IgD-negative memory B cell (primary cell): ENCODE measurements at places on chromosomes 5 and 9. TPM values are rescaled to one million over a fixed set of nuclear protein-coding genes. Genes with fewer than 3 reads are reported as not detected.

Gene NR6A1
- polyA plus RNA-seq, result 0.03 TPM

Gene ANKRD18B
- polyA plus RNA-seq, result not detected

Gene TOR4A
- polyA plus RNA-seq, result 8.9 TPM

Gene EGR1
- polyA plus RNA-seq, result 32.3 TPM

Gene CCL27
- not detected for polyA plus RNA-seq

Gene GRIA1
- not detected for polyA plus RNA-seq

Gene RMRP
- 30.5 TPM for polyA plus RNA-seq

Gene PCDHB15
- polyA plus RNA-seq, result not detected

Gene CRHBP
- polyA plus RNA-seq, result not detected

Gene ZNF879
- 2.7 TPM for polyA plus RNA-seq

Gene GFI1B
- 0.74 TPM for polyA plus RNA-seq

Gene SV2C
- not detected for polyA plus RNA-seq

Gene TAS2R1
- not detected for polyA plus RNA-seq

Gene CERT1
- polyA plus RNA-seq, result 17.7 TPM

Gene ZFP62
- polyA plus RNA-seq, result 22.1 TPM

Gene CCIN
- 0.64 TPM for polyA plus RNA-seq

Gene OR13C2
- polyA plus RNA-seq, result not detected

Gene TMOD1
- polyA plus RNA-seq, result 2.8 TPM

Gene RLN2
- 5.1 TPM for polyA plus RNA-seq
